ENCODE measurements at places on chromosomes 16 and 17. TPM values are rescaled to one million over a fixed set of nuclear protein-coding genes. Genes with fewer than 3 reads are reported as not detected.
A peak's percentile ranks its signal among the peaks of the same experiment; 100 is the strongest.

GRCh38 chr17:9575381-9576101, at the start of gene STX8:
STX8 (minus strand) TSS chr17:9575820; CDS start chr17:9575808, 12 bp downstream.
- H3K4me3 ChIP-seq: peak within 1 kb of the TSS; percentile 98
- peak within 1 kb of the TSS; percentile 83 for H3K27ac ChIP-seq
- H3K27me3 ChIP-seq: no peaks in the 10 kb centered on the region
- peaks cover 30% of the 10 kb centered on the region for H3K4me1 ChIP-seq
- peak; percentile 94 for DNase-seq

DNA sequence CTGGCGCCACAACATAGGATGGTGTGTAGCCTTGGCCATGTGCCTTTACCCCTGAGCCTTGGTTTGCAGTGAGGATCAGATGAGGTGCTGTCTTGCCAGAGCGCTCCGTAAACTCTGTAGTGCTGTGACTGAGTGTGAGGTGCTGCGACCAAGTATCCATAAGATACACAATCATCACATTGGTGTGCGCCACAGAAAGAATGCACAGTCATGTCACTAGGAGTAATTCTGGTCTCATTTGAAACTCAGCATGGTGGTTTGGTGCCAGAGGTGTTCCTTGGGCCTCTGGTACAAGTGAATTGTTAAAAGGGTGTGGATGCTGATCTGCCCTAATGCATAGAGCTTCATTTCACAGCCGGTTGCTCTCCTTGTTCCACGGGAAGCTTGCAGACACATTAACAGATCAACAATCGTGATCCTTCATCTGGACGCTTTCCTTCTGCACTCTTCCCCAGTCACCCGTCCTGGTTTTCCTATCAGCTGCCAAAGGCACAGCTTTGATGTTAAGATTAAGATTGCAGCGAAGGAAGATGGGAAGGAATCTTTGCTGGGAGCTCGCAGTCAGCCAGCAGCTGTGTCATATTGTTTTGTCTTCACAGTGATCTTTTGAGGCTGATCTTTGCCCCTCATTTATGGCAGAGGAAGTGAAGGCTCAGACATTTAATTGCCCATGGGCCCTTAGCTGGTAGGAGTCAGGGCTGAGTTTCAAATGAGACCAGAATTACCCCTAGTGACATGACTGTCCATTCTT, 79.1 kb downstream of the KSR1 start:
- H3K4me1 ChIP-seq: peaks cover 73% of the 10 kb centered on the region
- no peak for DNase-seq
- H3K4me3 ChIP-seq: no peak overlapping the region
- H3K27ac ChIP-seq: peak overlapping the region; percentile 48
- no peaks in the 10 kb centered on the region for H3K27me3 ChIP-seq
- H3K36me3 ChIP-seq: no peaks in the 10 kb centered on the region

DNA sequence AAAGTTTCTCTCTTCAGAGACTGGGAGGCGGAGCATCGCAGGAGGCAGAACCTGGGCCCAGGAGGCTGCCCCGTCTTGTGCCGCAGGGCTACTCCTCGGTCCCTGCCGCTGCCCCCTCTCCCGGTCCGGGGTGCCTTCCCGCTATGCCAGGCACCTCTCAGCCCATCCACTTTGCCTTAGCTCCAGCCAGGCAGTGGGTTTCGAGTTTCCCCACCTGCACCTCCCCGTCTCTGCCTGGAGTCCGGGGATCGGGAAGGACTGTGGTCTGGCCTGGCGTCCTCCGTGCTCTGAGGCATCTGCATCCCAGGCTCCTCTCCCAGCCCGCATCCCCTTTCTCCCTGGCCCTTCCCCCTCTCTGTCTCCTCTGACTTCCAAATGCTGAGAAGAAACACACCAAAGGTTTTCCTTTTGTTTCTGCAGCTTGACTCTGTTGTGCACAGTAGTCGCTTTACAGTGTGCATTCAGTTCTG, 26.8 kb upstream of the PIK3R6 start:
- peaks cover 25% of the 10 kb centered on the region for H3K27me3 ChIP-seq
- no peaks in the 10 kb centered on the region for H3K36me3 ChIP-seq
- H3K4me1 ChIP-seq: peaks cover 2% of the 10 kb centered on the region
- no peak overlapping the region for H3K4me3 ChIP-seq
- no peak for DNase-seq
- no peak overlapping the region for H3K27ac ChIP-seq

DNA sequence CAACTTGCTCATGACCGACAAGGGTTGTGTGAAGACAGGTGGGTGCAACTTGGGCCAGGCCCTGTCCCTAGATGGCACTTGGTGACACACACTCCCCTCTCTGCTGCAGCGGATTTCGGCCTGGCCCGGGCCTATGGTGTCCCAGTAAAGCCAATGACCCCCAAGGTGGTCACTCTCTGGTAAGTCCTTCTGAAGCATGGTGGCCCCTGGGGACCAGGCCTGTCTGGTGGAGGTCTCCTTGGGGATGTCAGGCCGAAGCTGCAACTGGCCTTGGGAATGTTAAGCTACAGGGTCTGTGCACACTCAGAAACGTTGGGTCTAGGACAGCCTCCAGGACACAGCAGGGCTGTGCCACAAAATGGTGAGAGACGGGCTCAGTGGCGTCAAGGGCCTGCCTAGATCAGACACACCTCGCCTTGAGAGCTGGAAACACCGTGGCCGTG, 6.8 kb downstream of the CDK10 start:
- no peak for DNase-seq
- H3K36me3 ChIP-seq: peaks cover 19% of the 10 kb centered on the region

- no peaks in the 10 kb centered on the region for H3K27me3 ChIP-seq
- peaks cover 46% of the 10 kb centered on the region for H3K36me3 ChIP-seq
- H3K4me3 ChIP-seq: no peak overlapping the region
- H3K4me1 ChIP-seq: no peaks in the 10 kb centered on the region
- no peak for DNase-seq
Measured at GRCh38 chr16:85673529-85674417, 15.0 kb downstream of the GINS2 start.

DNA sequence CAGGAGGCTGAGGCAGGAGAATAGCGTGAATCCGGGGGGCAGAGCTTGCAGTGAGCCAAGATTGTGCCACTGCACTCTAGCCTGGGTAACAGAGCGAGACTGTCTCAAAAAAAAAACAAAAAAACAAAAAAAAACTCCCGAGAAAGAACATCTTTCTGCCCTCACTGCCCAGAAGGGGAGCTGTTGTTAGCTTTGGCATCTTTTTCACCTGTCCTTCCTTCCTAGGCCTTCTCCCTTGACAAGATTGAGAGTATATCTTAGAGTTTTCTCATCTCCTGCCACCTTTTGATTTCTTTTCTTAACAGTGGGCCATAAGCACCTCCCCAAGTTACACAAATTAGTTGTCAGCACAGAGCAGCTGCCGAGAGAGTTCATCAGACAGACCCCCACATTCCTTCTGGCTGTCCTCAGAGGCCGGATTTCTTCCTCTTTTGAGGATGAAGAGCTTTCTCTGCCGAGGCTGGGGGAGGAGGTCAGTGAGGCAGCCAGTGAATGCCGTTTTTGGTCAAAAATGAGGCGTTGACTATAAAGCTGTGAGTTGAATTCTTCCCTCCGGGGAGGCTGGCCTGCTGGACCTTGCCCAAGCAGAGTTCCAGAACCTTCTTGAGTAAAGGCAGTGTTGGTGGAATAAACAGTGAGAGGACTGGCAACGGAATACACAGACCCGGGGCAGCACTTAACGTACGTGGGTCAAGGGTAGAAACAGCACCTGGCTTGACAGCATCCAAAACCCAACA, 127.0 kb downstream of the ABCC6 start:
- peak overlapping the region; percentile 87 for H3K27ac ChIP-seq
- H3K4me1 ChIP-seq: peaks cover 28% of the 10 kb centered on the region
- peaks cover 59% of the 10 kb centered on the region for H3K36me3 ChIP-seq
- no peak for DNase-seq
- no peaks in the 10 kb centered on the region for H3K27me3 ChIP-seq
- peak overlapping the region; percentile 3 for H3K4me3 ChIP-seq

GRCh38 chr17:488993-489757, 136.6 kb upstream of the RPH3AL start:
- no peaks in the 10 kb centered on the region for H3K36me3 ChIP-seq
- H3K4me3 ChIP-seq: peak overlapping the region; percentile 77
- H3K4me1 ChIP-seq: peaks cover 4% of the 10 kb centered on the region

DNA sequence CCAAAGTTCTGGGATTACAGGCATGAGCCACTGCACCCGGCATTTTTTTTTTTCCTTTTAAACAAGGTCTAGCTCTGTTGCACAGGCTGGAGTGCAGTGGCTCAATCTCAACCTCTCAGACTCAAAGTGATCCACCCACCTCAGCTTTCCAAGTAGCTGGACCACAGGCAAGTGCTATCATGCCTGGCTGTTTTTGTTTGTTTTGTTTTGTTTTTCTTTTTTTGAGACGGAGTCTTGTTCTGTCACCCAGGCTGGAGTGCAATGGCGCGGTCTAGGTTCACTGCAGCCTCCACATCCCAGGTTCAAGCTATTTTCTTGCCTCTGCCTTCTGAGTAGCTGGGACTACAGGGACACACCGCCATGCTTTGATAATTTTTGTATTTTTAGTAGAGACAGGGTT, 19.1 kb upstream of the ZC3H7A start:
- H3K36me3 ChIP-seq: no peaks in the 10 kb centered on the region
- H3K4me3 ChIP-seq: no peak overlapping the region
- no peak for DNase-seq
- no peaks in the 10 kb centered on the region for H3K27me3 ChIP-seq

GRCh38 chr17:55833306-55833705, 82.5 kb downstream of the PCTP start:
- no peaks in the 10 kb centered on the region for H3K36me3 ChIP-seq
- DNase-seq: no peak
- no peak overlapping the region for H3K27ac ChIP-seq
- H3K4me3 ChIP-seq: no peak overlapping the region

DNA sequence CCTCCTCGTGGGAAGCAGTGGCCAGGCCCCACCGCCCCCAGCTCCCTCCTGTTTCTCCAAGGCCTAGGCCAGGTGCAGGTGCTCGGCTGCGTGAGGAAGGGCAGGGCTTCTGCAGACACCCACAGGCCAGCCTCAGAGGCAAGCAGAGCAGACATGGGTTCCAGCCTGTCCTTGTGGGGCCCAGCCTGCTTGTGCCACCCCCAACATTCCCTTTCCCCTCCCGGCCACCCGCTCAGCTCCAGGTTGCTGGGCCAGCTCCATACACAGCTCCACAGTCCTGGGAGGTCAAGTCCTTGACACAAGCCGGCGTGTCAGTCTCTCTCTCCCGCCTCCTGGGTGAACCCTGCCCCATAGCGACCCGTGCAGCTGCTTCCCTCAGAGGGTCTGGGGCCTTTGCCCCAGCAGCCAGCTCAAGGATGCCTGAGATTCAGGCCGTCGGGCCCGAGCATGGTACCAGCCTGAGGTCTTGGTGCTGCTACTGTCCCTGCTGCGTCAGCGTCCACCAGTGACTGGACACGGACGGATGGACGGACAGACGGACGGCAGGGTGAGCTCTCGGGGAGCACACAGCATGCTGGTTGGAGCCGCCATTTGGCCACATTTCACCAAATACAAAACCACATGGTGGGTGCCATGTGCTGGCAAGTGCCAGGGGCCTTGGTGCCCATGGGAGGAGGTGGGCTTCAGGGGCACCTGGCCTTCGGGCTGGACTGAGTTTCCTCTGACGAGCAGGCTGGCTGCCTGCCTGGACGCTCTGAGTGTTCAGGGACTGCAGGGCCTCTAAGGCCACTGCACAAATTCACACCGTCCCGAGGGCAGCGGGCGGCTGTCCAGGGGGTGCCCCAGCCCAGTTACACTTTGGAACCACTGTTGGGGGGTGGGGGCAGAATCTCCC, 8.0 kb downstream of the SECTM1 start:
- no peak for DNase-seq
- peaks cover 3% of the 10 kb centered on the region for H3K27me3 ChIP-seq
- no peak overlapping the region for H3K27ac ChIP-seq
- H3K36me3 ChIP-seq: no peaks in the 10 kb centered on the region
- H3K4me1 ChIP-seq: peaks cover 21% of the 10 kb centered on the region

The MRC2 gene
- 419 TPM for total RNA-seq

The KIFC3 gene
- 196 TPM for total RNA-seq

The CCL1 gene
- total RNA-seq: not detected

The MMP15 gene
- total RNA-seq: 4.9 TPM

The POLG2 gene
- total RNA-seq: 18.3 TPM

The PRSS33 gene
- not detected for total RNA-seq

The MARVELD3 gene
- not detected for total RNA-seq

Measured in osteocyte (in vitro differentiated cells).